ENCODE measurements at places on chromosomes 11 and 22.

GRCh38 chr11:22554221-22554620, 71.4 kb downstream of the FANCF start:
- no peak for DNase-seq

DNA sequence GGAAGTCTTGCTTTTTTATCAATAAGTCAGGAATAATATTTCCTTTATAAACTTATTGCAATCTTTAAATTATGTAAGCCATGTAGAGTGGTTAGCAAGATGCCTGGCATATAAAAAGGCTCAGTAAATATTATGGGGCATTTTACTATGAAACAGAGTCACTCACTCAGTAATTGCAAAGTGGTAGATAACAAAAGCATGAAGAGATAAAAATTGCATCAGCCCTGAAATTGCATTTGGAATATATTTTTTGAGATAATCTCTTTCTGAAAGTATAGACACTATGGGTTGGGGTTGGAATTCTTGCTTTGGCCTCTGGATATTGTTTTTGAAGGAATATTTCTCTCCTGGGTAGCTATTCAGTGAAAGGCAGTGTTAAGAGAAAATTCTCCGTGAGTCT, 188.6 kb downstream of the JRKL start:
- DNase-seq, result no peak

DNA sequence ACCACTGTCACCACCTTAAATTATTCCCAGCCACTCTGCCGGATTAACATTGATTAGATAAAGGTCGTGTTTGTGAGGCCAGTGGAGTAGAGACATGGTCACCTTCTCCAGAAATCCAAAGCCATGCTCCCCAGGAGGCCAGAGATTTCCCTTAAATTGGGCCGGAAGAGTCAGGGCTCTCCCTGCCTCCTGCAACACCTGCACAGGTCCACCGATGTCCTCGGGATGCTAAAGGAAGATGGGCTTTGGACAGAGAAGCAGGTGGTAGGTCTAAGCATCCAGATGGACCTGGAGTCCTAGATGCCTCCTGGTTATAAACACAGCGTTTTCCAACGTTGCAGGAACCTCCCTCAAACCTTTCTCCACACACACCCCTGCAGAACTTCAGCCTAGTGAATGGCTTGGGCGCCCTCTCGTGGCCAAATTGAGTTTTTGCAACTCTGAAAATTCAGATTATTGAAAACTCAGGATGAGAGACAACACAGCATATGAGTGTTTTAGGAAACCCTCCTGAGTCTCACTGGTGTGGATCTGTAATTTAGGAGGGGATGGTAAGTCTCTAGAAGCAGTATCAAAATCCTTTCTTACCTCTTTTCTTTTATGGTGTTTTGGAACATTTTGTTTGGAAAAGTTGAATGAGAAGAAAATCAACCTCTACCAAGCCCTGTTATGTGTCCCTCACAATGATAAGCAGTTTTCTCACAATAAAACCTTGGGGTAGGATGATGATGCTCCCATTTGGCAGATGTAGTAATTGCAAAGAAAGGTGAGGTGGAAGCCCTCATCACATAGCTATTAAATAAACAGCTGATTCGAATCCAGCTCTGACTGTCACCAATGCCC, 109.6 kb downstream of the RRAS2 start:
- no peak for DNase-seq

DNA sequence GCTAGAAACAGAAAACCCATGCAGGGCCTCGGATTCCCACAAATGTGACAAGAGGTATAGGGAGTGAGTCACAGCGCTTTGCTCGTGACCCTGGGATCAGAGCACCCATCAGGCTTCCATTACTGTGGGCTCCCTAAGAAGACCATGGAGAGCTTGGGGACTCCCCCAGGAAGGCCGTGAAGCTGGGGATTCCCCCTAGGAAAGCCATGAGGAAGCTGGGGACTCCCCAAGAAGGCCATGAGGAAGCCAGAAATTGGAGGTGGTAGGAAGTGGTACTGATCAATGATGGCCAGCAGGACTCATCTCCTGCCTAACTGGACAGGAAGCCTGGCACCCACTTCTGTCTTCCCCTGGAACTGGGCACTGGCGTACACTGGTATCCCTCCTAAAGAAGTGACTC, 10.1 kb upstream of the DCPS start:
- no peak for DNase-seq

DNA sequence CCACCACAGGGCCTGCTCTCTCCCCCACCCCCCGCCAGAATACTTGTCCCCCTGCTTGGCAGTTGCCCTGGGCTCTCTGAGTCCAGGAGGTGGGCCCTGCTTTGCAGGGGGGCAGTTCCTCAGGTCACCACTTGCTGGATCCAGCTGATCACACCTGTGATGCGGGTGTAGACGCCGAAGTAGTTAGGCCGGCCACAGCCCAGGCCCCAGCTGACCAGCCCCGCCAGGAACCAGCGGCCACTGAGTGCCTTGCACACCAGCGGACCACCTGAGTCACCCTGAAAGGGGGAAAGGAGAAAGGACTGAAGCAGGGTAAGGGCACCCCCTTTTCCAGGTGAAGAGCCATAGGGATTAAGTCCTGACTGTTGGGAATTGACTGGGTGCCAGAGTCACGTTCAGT, 14.4 kb downstream of the KCTD17 start:
- DNase-seq, result no peak

GRCh38 chr11:86211619-86212018, 32.9 kb upstream of the EED start:
- no peak for DNase-seq

- no peak for DNase-seq
Observed at GRCh38 chr11:73792584-73792983, 4.9 kb downstream of the MRPL48 start.

DNA sequence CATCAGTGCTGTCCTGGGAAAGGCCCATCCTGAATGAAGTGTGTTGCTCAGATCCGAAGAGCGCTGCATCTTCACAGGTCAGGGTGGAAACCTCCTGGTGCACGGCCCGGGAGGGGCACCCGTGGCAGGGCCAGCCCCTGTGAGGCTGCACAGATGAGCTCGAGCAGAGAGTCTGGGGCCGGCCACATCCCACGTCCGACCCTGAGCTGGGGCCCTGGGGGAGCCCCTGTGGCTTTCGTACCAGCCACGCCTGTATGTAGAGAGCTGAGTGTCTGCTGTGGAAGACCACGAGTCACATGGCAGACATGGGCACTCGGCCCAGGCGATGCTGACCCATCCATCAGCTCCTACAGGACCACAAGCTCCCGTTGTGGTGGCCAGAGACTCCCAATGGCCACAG, 24.9 kb upstream of the SEPTIN5 start:
- DNase-seq, result no peak

DNA sequence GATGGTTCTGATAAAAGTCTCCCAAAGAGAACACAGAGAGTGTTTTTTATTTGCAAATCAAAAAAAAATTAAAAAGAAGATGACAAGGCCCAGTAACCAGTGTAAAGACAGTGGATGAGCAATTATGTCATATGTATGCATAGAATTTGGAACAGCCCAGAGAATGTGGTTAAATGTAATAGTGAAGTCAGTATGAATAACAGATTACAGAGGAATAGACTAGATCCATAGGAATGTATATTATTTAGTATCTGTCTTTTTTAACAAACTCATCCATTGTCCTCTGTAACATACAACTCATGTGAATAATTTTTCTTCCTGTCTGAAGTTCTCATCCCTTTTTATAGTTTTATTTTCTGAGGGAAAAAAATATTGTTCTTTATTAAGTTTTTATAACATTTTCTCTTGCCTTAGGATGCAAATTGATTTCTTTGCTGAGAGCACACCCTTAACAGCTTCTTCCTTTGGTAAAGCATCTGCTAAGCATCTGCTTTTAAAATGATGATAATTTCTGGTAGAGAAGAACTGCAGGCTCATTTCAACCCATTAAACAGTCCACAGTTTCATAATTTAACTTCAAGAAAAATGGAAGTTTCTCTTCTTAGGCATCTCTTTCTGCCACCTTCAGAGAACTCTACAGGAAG, 266.5 kb upstream of the MTNR1B start:
- no peak for DNase-seq

DNA sequence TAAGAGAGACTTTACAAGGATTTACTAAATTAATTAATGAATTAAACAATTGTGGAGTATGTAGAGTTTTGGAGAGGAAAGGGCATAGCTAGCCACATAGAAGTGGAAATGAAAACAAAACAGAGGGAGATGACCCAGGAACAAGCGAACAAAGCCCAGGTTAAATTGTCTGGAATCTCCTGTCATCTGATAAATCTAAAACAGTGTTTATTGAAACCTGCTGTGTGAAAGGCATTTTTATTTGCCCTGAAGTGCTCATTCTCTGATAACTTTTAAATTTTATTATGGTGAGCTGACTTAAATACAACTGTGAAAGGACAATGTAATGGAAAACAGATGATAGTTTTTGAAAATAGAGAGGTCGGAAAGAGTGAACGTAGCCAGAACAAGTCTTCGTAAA, 682.8 kb upstream of the KIRREL3 start:
- DNase-seq, result no peak

GRCh38 chr11:64598106-64598796, 7.2 kb downstream of the SLC22A12 start:
- DNase-seq, result no peak

DNA sequence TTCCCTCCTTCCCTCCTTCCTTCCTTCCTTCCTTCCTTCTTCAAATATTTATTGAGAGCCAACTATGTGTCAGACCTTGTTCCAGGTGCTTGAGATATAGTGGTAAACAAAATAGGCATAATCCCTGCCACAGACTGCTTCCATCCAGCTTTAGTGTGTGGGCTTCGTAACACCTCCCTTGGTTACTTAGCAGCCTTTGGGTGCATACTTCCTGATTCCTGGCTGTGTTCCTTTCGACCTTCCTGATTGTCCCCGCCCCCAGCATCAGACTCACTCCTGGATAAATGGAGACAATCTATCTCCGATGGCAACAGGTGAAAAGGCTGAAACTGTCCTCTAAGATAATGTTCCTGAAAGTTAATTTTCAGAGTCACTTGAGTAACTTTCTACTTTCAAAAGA, 13.5 kb downstream of the CCDC81 start:
- DNase-seq, result no peak

- DNase-seq, result no peak
Observed at GRCh38 chr11:59417023-59417422, 9.2 kb downstream of the OR5A2 start.

DNA sequence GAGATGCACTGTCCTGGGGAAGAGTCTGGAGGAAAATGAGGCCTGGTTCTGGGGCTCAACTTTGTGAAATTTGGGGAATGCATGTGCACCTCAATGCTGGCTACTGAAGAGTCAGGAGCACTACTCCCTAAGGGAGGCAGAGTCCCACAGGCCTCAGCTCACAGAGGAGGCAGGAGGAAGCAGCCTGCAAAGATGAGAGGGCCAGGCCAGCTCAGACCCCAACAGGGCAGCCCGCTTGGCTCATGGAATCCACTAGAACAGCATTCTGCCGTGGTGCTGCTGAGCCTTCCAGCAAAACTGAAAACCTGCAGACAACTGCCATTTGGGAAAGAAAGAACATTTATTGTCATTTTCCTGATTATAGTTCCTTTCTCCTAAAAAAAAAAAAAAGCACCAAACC, 300.5 kb downstream of the CTTN start:
- no peak for DNase-seq

- no peak for DNase-seq
Observed at GRCh38 chr22:37887584-37888378, 18.3 kb upstream of the MICALL1 start.

- DNase-seq, result no peak
Observed at GRCh38 chr11:69635804-69636511, 5.0 kb upstream of the CCND1 start.

DNA sequence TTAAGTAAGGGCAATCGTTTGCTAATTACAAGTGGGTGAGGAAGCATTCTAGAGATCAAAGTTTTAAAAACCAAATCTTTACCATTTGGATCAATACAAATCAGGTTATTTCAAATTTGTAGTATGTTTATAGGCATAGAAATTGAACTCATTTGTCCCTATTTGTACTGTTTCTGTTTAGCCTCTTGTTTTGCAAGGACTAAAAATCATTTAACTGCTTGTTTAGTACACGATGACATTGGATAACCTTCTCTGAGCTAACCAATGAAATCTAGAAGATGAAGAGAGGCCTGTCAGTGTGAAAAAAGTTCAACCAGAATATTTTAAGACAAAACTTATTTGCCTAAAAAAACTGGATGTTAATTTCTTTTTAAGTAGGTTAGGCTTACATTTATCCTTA, 40.0 kb downstream of the ZC3H12C start:
- no peak for DNase-seq

DNA sequence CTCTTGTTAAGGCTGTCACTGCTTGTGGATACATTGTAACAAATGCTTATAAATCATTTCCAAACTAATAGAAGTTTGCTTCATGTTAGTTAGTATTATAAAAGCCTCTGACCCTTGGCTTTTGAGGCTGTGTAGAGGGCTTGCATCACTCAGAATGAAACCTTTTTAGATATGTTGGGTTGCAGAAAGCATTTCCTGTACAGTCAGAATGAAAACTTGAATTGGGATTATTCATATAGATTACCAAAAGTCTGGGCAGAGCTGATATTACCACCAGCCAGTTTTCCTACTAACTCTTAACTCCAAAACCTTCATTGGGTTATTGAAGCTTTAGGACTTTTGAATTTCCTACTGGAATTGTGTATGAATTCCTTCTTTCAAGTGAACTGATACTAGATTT, 12.0 kb downstream of the KMT2A start:
- no peak for DNase-seq

GRCh38 chr11:73752903-73753302, 8.0 kb downstream of the RAB6A start:
- DNase-seq, result no peak

DNA sequence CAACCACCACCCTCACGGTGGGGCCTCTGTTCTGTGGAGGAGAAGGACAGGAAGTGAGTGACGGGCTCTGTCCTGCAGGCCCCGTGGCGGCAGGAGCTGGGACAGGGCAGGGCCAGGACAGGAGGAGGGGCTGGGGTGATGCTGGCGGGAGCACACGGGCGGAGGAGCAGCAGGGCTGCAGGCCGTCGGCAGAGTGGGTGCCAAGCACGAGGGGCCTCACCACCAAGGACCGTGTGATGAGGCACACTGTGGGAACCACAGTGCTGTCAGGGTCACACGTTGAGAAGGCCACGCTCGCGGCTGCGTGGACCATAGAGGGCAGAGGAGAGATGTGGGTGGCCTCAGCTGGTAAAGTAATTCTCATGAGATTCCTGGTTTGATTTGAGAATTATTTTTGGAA, 8.5 kb downstream of the SCO2 start:
- no peak for DNase-seq

- no peak for DNase-seq
Observed at GRCh38 chr11:5910540-5910939, 17.5 kb downstream of the OR52E5 start.

GRCh38 chr11:44578279-44578678, 12.8 kb downstream of the CD82 start:
- no peak for DNase-seq

Data from activated gamma-delta T cell (primary cell).